C1 segment of cervical spinal cord (tissue), 14 donors: ENCODE measurements at places on chromosomes 6 and 20.

DNA sequence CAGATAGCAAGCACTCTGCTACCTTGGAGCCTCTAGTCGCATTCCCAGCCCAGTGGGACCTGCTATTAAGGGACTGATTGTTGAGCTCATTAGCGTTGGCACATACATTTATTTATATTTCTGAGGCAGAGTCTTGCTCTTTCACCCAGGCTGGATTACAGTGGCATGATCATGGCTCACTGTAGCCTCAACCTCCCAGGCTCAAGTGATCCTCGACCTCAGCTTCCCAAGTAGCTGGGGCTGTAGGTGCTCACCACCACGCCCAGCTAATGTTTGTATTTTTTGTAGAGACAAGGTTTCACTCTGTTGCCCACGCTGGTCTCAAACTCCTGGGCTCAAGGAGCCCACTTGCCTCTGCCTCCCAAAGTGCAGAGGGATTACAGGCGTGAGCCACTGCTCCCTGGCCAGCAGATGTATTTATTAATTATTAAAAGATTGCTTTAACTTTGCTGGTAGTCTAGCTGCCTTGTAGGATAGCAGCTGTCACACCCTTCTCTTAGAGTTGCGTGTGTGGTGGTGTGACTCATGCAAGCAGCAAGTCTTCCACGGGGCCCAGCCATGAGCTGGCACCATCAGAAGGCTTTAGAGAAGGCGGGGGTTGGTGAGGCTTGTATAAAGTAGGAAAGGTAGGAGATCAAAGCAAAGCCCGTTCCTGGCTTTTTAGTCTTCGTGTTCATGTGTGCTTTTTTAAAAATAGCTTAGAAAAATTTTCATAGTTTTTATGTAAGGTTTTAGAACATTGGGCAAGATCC lies 16.5 kb downstream of the ACTR5 start:
- no peak for DNase-seq

GRCh38 chr6:38194282-38194572 lies 374.7 kb downstream of the ZFAND3 start:
- DNase-seq = no peak

DNA sequence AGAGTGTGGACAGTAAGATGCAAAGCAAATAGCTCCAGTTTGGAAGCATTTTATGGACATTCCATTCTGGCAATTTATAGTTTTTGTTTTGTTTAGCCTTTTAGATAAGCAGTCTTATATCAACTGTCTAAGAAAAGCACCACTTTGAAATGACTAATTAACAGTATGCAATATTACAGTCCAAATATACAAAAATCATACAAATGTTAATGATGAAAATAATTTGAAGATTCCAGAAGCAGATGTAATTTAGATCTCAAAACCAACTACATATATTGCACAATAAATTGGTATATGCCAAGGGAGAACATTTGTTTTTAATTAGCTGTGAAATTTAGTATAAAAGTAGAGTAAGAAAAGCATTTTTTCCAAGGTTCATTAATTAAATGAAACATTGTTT lies 158.8 kb downstream of the KIF6 start:
- no peak for DNase-seq

DNA sequence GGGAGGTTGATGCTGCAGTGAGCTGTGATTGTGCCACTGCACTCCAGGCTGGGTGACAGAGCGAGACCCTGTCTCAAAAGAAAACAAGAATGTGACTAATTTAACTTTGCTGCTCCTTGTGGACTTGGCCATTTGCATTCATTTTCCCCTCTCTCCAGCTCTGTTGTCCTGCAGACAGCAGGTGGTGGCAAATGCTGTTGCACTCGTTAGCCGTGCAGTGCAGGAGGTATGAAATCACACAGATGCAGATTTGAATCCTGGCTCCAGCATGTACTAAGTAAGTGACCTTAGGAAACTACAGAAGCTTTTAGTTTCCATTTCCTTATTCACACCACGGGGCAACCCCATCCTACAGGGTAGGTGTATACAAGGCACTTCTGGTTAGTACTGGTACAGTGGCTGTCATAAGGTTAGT lies 9.6 kb upstream of the BEND3 start:
- no peak for DNase-seq

- DNase-seq = no peak
These were observed 28.5 kb downstream of the CDC5L start for GRCh38 chr6:44415873-44416502.

DNA sequence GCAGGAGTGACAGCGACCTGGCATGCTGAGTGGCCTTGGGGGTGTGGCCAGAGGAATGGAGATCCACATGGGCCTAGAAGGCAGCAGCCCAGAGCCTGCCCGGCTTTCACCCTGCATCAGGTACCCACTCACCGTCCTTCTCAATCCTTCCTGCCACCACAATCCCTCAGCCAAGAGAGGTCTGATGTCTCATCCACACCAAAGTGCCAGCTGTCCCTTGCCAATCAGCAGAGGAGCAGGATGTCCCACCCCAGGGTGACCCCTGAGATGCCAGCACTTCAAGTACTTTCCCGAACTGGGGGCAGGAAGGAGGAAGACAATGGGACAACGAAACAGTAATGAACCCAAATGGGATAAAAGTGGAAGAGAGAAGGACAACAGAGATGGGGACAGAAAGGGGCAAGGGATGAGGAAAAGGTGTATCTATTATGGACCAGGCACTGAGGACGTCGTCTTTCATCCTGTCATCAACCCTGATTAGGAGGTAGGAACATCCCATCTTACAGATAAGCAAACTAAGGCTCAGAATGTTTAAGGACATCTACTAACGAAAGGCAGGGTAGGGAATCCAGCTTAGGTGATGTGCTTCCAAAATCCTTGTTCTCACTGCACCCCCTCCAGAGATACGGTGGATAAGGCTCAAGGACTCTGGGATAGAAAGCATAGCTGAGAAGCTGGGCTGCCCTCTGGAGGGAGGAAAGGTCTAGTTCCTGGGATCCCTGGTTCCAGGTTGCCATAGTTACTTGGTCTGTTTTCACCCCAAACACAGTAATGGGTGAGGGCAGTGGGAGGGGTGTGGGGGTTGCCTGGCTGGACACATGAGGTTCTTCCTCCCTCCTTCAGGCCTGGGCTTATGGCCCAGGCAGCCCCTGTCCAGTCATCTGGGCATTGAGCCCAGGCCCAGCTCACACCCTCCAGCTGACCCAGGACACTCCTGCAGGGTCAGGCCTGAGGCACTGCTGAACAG lies 4.5 kb upstream of the TNXB start:
- peak; percentile 68 for DNase-seq

GRCh38 chr20:63963348-63963741 lies 6.4 kb downstream of the ZNF512B start:
- DNase-seq = no peak

DNA sequence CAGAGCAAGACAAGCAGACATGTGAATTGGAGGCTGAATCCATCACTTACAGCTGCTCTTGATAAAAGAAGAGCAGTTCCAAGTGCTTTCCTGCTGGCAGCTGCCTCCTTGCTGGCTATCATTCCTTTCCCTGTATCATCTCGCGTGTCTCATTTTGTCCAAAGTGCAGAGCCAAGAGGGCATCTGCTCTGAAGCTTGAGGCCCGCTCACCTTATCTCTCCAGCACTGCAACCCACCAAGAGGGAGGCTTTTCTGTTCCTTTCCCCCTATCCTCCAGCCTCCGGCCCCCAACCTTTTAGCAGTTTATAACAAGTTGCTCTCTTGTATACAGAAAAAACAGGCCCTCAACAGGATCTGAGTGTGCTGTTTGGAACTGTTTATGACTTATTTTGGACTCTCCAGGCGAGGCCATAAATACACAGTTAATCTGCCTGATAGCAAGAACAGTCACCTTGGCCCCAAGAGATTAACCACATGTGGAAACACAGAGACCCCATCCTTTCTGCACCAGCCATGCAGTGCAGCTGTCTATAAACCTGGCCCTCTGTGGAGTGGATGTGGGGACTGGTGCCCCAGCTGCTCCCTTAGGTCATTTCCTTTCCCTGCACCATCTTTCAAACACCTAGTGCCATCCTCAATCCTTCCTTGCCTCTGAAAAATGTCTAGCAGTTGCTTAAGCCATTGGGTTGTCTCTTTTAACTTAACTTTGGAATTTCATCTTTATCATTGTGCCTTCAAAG lies 172.5 kb upstream of the FERMT1 start:
- no peak for DNase-seq

DNA sequence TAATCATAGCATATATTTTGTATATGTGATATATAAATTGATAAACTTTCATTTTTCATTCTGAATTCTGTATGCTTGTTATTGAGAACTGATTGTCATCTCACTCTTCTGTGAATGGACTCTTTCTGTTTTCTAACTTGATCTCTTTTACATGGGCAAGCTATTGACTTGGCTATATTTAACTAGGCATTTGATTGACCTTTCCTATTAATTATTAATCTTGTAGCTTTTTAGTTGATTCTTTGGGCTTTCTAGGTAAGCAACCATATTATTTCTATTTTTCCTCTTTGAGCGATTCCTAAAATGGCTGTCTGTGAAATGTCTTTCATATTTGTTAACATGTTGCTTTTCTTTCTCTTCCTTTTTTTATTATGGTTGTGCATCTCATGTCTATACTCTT lies 347.1 kb downstream of the CDKAL1 start:
- no peak for DNase-seq

DNA sequence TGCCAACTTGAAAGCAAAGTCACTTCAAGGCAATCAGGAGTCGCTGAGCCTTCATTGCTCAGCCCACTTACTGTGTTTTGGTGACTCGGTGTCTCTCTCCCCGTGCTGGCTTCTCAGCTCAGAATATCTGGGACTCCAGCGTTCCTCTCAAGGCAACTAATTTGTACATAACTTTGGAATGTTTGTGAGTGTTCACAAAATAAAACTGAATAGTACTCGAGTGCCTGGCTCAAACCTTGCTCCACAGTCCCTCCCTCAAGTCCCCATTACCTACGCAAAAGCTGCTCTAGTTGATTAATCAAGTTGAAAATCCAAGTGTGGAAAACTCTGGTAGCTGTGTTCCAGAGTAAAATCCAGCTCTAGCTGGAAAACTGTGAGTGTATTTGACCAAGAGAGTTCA lies 8.6 kb downstream of the IPCEF1 start:
- no peak for DNase-seq

DNA sequence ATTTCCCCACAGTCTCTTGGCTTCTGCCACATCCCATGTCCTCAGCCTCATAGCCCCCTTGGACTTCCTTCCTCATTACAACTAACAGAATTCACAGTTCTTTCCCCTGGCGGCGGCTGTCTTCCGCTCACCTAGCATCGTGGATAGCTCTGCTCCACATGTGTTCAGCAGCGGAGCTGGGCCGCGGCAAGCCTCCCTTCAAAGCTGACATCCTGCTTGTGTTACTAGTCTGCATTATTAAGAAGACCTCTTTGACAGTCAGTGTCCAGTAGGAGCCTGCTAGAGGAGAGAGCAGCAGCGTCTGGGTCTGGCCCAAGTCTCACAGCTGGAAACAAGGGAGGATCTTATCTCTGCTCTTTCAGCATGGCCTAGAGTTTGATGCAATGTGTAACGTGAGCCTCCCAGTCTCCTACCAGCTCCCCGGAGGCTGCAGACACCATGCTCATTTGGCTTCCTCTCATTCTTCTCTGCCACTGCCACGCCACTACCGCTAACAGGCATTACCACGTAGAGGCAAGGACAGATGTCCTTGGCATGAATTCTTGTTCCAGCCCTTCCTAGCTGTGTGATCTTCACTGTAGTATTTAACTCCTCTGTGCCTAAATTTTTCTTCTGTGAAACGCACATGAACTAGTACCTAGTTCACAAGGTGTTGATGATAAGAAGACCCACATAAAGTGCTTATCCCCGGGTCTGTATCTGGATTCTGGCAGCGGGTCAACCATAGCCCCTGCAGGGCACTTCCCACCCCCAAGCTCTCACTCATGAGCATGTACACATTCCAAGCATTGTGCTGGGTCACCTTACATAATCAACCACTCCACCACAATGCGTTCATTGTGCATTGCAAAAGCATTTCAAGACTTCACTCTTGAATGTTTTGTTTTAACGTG lies 107.1 kb upstream of the BACH2 start:
- DNase-seq = no peak

GRCh38 chr6:31170987-31171671 lies 647 bp upstream of the POU5F1 start:
- DNase-seq = no peak

GRCh38 chr20:10646886-10647420 lies 26.8 kb downstream of the JAG1 start:
- no peak for DNase-seq
